ENCODE measurements at places on chromosomes 5 and 9.
A peak's percentile ranks its signal among the peaks of the same experiment; 100 is the strongest.

DNA sequence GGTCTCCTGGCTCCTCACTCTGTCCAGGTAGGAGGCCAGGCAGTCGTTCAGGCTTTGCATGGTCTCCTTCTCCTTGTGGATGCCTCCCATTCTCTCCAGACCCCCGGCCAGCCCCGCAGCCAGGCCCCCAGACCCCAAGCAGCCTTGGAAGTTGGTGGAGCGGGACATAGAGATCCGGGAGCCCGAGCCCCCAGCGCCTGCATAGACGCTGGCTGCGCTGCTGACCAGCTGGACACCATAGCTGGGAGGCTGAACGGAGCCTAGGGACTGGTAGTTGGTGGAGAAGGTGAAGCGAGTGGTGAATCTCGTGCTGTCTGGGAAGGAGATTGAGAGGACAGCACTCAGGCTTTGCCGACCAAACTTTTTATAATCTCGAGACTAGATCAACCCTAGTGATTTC lies 35.9 kb downstream of the FOXI1 start:
- DNase-seq: no peak

DNA sequence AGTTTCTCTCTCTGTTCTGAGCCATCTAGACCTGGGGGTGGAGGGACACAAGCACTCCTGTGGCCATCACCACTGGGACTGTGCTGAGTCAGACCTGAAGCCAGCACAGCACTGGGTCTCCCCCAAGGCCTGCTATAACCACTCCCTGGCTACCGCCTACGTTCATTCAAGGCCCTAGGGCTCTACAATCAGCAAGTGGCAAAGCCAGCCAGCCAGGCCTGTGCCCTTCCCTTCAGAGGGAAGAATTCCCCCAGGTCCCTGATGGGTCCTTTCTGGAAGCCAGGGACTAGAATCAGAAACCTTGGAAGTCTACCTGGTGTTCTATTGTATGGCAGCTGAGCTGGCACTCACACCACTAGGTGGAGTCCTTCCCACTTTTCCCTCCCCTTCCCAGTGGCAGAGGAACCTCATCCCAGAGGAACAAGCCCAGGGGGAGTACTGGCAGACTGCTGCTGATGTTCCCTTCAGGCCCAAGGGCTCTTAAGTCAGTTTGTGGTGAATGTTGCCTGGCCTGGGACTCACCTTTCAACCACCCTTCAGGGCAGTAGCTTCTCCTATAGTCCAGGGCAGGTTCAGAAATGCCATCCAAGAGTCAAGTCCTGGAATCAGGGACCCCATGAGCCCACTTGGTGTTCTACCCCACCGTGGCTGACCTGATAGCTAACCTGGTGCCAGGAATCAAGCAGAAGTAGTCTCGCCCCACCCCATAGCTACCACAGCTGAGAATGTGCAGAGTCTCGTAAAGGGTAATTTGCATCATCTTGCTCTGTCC lies 20.0 kb downstream of the JMY start:
- no peak for DNase-seq

- DNase-seq: no peak
Measured at GRCh38 chr5:139649082-139649991, 1.2 kb downstream of the CXXC5 start.

DNA sequence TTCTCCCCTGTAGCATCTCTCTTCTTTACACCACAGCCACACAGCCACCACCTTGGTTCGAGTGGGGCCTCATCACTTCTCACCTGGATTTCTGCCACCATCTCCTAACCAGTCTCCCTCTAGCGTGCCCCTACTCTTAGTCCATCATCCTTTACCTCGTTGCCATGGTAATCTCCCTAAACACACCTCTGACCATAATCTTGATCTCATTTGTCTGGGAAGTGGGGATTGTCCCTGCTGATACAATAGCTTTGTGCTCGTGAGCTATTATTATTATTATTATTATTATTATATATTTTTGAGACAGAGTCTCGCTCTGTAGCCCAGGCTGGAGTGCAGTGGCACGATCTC lies 76.5 kb upstream of the HSPA9 start:
- DNase-seq: no peak

- no peak for DNase-seq
Measured at GRCh38 chr5:3601061-3601710, 5.6 kb downstream of the IRX1 start.

GRCh38 chr5:123425431-123425830 lies 2.2 kb upstream of the CEP120 start:
- no peak for DNase-seq

DNA sequence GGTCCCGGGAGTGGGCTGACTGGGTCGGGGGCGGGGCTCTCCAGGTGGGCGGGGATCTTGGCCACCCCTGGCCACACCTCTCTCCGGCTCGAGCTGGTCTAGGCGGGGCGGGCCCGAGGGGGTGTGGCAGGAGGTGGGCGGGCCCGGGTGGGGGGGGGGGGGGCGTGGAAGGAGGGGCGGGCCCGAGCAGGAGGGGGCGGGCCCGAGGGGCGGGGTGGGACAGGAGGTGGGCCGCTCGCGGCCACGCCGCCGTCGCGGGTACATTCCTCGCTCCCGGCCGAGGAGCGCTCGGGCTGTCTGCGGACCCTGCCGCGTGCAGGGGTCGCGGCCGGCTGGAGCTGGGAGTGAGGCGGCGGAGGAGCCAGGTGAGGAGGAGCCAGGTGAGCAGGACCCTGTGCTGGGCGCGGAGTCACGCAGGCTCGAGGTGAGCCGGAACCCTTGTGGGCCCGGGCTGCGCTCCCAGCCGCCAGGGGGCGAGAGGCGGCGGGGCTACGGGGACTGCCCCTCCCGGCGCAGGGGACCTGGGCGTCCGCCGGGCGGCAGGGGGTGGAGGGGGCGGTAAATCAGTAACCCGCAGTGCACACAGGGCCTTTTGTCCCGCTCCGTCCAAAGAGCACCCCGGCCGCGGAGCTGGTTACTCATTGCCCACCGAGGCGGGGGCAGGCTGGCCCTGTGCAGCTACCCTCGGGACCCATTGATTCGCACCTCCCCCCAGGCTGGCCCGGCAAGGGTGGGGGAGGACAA lies at the start of gene FGFR4:
Gene FGFR4 (plus strand): TSS at position 262 of the 744 bp plus-strand sequence. CDS start 2,688 bp downstream, outside the sequence.
- no peak for DNase-seq

DNA sequence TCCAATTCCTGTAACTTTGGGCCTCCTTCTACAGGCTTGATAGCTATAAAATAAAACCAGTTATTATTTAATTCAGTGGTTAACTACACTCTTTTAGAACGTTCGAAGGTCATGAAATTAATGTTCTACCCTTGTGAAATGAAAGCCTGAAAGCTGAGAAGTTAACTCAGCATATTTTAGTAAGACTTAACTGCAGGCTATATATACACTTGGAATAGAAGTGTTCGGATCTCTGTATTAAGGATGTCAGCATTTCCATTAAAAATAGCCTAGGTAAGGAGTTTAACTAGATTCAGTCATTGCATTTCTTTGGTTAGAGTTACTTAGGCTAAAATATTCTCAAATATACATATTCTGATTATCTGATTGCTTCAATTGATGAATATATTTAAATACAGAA lies 229.2 kb downstream of the MRPS30 start:
- DNase-seq: no peak

DNA sequence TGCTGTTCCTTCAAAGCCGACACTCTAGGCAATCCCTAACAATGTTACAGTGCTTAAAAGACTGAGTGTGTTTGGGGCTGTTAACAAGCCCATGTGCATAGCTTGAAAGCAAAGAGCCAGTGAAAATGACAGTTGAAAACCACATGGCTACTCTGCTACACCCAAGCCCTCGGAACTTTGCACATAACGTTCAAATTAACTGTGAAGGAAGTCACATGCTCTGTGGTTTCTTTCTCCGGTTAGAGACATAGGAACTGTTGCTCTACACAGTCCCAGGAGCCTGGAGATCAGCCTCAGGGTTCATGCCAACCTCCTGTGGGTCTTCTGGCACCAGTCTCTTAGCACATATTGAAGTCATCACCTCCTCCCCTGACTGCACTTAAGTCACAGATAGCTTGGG lies 51.1 kb downstream of the C9orf152 start:
- DNase-seq: peak; percentile 78

- DNase-seq: no peak
Measured at GRCh38 chr9:126690431-126691051, 76.8 kb downstream of the LMX1B start.

GRCh38 chr9:69549310-69550202 lies 122.6 kb downstream of the APBA1 start:
- DNase-seq: peak; percentile 66

DNA sequence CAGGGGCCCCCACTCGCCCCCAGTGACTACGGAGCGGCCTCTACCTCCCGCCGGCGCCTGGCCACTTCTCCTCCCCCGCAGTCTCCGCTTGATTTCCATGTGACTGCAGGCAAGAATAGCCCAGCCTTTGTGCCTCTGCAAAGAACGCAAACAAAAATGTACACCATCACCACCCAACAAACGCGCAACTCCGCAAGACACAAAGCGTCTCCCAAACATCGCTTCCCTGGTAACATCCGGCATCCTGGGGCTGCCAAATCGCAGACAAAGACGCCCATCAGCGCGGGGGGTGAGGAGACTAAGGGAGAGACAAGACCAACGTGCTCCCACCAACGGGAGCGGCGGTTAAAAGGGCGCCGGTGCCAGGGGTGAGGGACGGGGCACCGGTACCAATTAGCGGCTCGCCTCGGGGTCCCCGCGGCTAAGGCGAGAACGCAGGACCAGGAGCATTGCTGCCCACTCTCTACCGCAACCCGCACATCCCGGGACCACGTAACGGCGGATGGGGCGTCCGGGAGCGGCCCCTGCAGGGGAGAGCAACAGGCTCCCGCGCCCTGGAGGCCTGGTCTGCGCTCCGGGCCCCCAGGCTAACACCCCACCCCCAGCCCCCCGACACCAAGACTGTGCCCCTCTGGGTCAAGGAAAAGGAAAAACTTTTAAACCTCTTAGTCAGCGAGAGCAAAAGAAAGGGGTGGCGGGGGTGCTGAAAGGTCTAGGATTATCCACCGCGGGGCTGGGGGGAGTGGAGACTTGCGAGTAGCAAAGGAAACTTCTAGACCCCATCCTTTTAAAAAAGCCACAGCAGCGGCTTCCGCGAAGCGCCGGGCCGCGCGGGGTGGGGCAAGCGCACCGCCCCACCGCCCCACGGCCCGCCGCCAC lies 885 bp downstream of the MPDZ start:
- peak; percentile 84 for DNase-seq

- DNase-seq: peak; percentile 60
Measured at GRCh38 chr9:15142878-15143534, 164.0 kb downstream of the TTC39B start.

DNA sequence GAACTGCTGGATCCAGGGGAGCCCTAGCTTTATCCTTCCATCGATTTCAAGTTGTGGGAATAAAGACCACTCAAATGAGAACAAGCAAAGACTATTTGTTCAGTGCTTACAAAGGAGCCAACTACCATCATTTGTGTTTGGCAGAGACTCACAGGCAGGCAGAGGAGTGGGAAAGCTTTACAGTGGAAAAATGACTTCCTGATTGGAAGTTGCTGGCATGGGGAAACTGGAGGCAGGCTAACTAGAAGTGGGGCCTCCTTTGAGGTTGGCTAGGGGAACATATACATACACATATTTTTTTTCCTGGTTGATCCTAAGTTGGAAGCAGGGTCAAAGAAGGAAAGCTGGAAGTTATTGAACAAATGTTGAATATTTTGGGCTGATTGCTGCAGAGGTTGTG lies 121.7 kb downstream of the ACTBL2 start:
- no peak for DNase-seq

- no peak for DNase-seq
Measured at GRCh38 chr5:56072863-56073766, 78.4 kb upstream of the IL6ST start.

GRCh38 chr5:108315829-108316228 lies 66.1 kb downstream of the FBXL17 start:
- DNase-seq: no peak

DNA sequence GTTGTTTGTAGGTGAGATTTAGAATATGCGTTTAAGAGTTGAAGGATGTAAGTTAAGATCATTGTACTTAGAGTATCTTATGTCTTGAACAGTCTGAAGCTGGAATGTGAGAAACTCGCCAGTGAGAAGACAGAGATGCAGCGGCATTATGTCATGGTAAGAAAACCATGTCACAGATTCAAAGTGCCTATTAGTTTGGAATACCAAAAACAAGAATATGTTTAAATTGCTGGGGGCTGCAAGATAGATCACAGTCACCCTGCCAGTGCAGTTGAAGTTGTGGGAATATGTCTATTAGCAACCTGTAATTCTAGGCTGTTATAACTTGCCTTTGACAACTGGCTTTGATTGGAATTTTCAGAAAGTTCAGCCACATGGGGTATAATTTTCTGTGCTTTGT lies 3.0 kb downstream of the TLE4 start:
- DNase-seq: no peak

DNA sequence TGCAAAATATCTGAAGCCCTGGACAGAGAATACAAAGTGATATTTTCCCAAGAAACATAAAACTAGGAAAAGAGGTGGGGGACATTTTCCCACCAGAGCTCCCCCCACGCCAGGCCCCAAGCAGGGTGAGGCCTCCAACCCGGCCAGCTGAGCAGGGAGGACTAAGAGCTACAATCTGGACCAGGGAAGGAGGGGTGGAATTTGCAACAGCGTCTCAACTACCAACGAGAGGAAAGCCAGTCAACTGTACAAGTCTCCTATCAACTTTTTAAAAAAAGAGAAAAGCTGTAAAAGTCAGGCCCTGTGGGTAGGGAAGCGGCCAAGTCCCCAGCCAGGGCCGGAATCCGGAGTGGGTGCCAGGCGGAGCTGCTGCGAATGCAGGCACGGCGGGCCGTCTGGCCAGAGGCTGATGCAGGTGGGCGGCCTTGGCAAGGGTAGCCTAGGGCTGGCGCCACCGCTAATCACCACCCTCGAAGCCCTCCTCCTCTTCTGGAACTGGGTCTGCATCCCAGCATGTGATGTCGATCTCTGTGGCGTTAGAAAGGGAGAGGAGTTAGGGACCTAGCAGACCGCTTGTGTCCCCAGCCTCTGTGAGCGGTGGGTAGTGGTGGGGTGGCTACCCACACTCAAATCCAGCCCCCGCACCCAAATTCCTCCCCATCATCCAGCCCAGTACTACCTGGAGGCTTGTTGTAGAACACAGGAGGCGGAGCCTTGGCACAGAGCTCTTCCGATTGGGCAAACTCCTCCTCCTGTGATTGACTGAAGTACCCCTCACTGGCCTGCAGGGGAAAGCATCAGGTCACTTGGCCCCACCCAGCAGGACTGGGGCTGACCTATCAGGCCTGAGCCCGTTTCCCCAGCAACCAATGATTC lies 10.6 kb downstream of the PRR7 start:
- DNase-seq: peak; percentile 96

DNA sequence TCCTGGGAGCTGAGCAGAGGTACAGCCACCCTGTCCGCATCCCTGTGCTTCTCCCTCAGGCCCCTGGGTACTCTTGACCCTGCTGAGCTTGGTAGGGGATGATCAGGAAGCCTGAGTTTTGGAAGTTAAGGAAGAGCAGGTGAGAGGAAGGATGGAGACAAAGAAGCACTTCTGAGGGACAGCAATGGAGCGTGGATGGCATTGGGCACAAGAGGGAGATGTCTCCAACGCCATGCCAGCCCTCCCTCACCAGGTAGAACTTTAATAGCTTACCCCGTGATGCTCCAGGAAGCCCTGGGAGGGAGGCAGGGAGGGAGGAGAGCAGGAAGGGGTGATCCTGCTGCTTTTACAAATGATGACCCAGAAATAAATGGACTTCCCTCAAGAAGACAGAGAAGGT lies 29.9 kb upstream of the SMU1 start:
- DNase-seq: no peak

Data from pons (tissue), 1 donor.